Stimulated activated CD4-positive, alpha-beta T cell treated with anti-CD3 and anti-CD28 coated beads, Interleukin-4, amount 100 ng/mL, for 4 hours (primary cell): ENCODE measurements at places on chromosomes 5 and 9.

DNA sequence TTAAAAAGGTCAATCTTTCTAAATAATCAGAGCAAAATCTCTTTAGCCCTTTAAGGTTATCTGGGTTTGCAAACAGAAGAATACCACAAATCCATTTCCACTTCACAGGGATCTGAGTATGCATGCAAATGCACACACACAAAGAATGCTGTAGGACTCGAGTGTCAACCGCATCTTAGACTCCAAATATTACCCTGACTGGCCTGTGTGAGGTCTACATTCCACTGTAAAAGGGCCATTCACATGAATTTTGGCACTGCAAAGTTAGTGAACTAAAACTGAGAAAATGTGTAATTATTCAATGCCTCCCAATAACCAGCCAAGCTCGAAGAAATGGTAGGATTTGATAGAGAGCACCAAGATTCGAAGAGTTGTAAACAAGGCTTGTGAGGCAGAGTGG lies 199.9 kb downstream of the AGTPBP1 start:
- no peak for DNase-seq

GRCh38 chr5:170513856-170514525 lies 10.2 kb downstream of the KCNIP1 start:
- DNase-seq = no peak

GRCh38 chr5:69364414-69364813 lies 4.9 kb downstream of the AK6 start:
- no peak for DNase-seq

GRCh38 chr5:61910771-61911170 lies 395.2 kb upstream of the KIF2A start:
- no peak for DNase-seq

GRCh38 chr9:131433302-131433854 lies 39.5 kb downstream of the PRRC2B start:
- DNase-seq = no peak

- no peak for DNase-seq
Measured at GRCh38 chr9:23741351-23741750, 84.7 kb downstream of the ELAVL2 start.

GRCh38 chr9:93259490-93260262 lies 75.7 kb downstream of the WNK2 start:
- DNase-seq = no peak

DNA sequence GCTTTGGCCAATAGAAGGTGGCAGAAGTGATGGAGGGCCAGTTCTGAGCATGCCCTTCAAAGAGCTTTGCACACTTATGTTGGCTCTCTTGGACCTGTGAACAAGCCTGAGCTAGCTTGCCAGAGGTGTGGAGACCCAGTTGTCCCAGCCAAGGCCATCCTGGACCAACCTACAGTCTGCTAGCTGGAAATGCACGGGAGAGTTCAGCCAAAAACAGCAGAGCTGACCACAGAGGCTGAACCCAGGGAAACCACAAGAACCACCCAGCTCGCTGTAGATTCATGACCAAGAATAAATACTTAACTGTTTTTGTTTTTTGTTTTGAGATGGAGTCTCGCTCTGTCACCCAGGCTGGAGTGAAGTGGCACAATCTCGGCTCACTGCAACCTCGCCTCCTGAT lies 65.4 kb upstream of the HAND1 start:
- no peak for DNase-seq

GRCh38 chr9:128829477-128830251 lies at the start of gene SPOUT1:
TSS of gene SPOUT1 (minus strand) at chr9:128829794. CDS start at chr9:128829780, 14 bp downstream.
- DNase-seq = peak; percentile 93

- DNase-seq = no peak
Measured at GRCh38 chr5:119031011-119031886, 39.6 kb upstream of the DMXL1 start.

- DNase-seq = no peak
Measured at GRCh38 chr5:124906339-124907097, 160.1 kb upstream of the ZNF608 start.

- no peak for DNase-seq
Measured at GRCh38 chr5:132673939-132674630, at the start of gene IL4. TSS of gene IL4 (plus strand) at chr5:132673989. CDS start at chr5:132674051, 62 bp downstream.

DNA sequence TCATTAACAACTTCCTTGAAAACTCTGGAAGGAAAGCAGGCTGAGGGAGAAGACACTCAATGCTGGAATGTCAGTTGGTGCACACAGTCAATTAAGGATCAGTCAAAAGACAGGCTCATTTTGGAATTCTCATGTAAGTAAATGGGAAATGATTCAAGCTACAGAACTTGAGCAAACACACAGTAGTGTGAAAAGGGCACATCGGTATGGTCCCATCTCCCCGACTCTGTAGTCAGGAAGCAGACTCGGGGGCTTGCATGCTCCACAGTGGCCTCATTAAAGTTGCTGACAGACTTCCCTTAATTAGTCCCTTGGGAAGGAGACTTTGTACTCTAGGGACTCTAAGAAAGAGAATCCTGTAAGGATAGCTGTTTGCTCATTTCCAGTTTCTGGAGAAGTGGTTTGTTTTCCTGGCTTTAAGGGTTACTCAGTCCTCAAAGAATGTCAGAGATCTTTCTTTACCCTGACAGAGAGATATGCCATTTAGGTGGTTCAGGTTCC lies 339.2 kb downstream of the ADAMTS6 start:
- DNase-seq = no peak

DNA sequence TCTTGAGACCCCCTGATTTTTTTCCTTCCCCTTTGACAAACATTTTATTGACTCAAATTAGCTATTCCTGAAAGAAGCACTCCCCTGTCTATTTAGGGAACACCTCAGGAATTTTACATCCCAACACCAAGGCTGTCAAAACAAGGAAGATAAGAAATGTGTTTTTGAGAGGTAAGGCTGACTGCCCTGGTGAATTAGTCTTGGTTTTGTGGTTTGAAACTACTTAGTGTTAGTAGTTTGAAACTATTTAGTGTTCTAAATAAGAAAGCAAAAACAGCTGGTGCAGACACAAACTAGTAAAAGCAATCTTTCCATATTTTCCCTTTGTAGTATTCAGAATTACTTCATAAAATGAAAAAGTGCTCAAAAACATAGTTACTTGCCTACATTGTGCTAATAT lies 120.7 kb downstream of the PCSK1 start:
- no peak for DNase-seq

GRCh38 chr5:62214701-62215100 lies 91.3 kb upstream of the KIF2A start:
- no peak for DNase-seq

DNA sequence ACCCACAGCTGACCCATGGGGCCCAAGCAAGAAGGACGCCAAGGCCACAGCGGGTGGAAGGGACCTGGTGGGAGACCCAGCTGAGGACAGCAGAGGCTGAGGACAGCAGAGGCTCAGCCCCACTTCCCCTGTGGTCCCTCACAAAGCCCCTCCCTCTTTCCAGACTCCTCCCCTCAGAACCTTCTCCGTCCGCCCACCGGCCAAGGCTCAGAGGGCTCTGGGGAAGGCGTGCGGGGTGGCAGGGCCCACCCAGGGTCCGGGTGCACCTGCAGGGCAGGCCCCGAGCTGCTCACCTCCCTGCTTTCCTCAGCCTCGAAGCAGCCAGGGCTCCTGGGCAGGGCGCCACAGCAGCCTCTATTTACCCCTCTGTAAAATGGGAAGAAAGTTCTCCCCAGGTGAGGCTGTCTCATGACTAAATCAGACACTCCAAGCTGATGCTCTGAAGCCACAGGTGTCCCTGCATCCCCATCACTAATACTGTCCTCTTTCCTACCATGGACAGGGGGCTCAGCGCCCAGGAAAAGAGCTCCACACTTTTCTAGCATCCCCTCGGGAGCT lies 137.9 kb upstream of the PPP1R26 start:
- no peak for DNase-seq

DNA sequence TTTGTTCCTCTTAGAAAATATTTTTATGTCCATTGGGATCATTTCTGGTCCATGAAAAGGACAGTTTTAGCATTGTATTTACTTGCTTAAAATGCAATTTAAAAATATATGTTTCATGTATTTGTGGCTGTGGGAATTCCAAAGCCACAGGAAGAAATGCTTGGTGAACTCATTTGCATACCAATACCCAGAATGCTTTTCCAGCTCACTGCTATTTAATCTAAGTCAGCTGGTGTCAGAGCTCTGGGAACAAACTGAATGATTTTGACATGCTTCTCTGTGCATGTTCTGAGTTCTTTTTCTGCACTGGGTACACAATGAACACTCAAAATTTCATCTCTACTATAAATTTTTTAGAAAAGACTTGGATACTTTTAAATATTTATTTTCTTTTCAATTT lies 482.8 kb upstream of the ARRDC3 start:
- no peak for DNase-seq

DNA sequence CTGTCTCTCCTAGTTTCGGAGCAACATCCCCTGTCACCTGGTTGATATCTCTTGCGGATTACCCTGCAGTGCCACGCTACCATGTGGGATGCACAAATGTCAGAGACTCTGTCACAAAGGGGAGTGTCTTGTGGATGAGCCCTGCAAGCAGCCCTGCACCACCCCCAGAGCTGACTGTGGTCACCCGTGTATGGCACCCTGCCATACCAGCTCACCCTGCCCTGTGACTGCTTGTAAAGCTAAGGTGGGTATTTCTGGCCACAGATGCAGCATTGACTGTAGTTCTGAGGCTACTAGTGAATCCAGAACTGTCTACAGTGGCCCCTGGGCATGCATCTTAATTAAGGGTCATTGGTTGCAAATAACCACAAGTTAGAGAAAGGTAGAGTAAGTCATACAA lies 50.8 kb downstream of the AQP7 start:
- no peak for DNase-seq

GRCh38 chr9:93081081-93081529 lies 14.9 kb upstream of the CARD19 start:
- DNase-seq = no peak

- no peak for DNase-seq
Measured at GRCh38 chr9:77651203-77651602, 3.1 kb upstream of the GNA14 start.

DNA sequence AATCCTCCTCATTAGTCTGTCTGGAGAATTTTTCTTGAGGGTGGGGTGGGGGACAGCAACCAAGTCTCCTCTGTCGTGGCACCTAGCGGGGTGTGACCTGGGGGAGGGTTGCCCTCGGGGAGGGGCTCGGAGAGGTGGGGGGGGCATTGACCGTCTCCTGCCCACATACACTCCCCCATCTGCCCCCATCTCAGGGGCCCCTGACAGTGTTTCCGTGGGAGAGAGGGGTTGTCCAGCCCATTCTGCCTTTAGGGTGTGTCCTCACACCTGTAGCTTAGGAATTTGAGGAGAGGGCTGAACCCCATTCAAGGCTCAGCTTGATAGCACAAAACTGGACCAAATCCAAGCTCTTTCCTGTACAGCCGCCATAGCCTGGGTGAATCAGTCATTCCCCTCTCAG lies 5.9 kb upstream of the CXXC5 start:
- no peak for DNase-seq

DNA sequence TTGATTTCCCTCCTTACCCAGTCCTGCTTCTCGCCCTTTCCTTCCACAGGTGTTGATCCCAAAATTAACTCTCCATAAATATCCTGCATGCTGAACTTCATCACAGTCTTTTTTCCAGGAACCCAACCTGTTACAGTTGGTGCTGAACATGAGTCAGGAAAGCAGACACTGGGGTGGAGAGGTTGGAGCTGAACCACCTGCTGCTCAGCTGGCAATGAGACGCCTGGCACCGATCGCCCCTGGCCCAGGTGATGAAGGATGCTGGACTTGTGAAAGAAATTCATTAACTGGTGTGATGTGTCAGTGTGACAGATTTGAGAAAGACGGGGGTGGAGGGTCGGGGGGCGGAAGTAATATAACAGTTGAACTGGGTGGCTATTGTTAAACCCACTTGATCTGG lies 30.6 kb downstream of the CPLX2 start:
- DNase-seq = no peak

DNA sequence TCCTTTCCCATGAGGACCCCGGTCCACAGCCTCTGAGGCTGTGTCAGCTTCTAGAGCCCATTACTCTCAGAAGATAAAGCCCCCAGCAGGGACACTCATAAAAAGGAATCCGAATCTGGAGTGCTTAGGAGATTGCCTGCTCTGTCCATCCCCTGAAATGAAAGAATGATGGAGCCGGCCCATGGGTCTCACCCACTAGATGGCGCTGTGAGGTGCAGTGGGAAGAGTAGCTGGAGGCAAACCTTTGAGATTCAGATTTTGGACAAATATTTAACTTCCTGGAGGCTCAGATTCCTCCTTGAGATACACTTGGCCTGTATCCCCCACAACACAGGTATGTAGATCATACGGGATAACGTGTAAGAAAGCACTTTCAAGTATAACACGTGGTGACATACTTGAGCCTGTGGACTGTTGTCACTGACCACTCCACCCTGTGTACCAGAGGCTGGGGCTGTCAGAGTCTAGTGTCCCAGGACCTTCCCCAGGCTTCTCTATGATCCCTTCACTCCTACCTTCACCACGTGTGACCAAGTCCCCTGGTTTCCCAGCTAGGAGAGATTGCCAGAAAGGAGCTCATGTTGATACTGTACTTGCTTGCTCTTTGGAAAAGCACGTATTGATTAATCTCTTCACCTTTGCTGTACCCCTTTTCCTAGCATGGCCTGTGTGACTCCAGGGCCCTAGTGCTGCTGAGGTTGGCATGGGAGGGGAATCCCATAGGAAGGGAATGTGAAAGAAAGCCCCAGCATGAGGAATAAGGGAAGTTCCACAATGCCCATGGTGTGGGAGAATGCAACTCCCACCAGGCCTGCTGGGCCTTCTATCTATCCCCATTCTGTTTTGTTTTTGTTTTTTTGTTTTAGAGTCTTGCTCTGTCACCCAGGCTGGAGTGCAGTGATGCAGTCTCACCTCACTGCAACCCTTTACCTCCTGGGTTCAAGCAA lies 32.1 kb downstream of the TRMO start:
- peak; percentile 40 for DNase-seq

- DNase-seq = no peak
Measured at GRCh38 chr5:1156033-1156753, 44.3 kb upstream of the SLC12A7 start.

GRCh38 chr9:127175319-127175715 lies 52.9 kb upstream of the ANGPTL2 start:
- no peak for DNase-seq

GRCh38 chr9:38047301-38048251 lies 21.5 kb downstream of the SHB start:
- DNase-seq = no peak

DNA sequence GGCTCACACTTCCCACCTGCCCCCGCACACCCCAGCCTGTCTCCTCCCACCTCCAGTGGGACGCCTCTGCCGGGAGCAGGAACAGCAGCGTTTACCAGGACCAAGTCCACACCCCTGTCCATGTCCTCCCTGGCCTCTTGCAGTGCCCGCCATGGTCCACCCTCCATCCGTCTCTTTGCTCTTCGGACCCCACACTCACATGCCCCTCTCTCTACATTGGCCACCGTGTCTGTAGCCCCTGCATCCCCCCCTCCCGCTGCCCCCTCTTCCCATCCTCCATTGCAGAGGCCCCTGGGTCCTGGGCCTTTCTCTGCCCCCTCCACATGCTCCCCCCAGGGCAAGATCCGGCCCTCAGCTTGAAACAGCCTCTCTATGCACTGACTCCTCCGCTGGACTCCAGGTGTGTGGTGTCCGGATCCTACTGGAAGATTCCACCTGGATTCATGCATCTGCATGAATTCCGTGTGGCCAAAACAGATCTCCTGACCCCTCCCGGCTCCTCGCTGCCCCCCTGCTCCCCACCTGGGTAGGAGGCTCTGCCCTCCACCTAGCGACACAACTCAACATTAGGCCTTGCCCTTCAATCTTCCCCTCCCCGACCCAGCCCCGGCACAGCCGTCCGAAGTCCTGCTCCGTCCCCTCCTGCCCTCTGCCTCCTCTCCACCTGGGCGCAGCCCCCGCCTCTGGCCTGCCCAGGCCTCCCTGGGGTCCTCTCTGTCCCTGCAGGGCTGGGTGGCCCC lies 168.5 kb downstream of the OLFM1 start:
- no peak for DNase-seq
